ENCODE measurements at places on chromosomes 16 and 17.

DNA sequence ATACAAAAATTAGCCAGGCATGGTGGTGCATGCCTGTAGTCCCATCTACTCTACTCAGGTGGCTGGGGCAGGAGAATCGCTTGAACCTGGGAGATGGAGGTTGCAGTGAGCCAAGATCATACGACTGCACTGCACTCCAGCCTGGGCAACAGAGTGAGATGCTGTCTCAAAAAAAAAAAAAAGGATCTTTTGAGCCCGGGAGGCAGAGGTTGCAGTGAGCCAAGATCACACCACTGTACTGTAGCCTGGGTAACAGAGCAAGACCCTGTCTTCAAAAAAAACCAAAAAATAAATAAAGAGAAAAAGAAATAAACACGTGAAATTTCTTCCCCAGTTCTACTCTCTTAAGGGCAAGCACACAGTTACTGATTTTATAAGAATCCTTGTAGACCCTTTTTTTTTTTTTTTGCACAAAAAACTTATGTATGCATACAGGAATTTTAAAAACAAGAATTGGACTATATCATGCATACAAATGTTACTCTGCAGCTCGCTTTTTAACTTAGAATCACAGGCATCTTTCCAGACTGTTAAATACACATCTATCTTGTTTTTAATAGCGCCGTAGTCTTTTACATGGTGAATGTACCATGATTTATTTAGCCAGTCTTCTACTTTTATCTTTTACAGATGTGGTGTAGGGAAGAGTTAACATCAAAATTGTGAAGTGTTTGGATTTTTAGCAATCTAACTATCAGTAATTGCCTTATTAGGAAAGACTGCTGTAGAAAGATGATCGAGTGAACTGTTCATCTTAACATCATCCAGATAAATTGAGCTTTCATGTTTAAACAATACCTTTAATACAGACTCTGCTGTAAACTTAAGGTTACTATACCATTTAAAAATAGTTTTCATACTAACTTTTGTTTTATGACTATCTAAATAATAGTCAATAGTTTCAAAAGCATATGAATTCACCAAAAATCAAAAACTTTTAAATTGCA lies 14.6 kb downstream of the CDH3 start:
- no peak for DNase-seq

DNA sequence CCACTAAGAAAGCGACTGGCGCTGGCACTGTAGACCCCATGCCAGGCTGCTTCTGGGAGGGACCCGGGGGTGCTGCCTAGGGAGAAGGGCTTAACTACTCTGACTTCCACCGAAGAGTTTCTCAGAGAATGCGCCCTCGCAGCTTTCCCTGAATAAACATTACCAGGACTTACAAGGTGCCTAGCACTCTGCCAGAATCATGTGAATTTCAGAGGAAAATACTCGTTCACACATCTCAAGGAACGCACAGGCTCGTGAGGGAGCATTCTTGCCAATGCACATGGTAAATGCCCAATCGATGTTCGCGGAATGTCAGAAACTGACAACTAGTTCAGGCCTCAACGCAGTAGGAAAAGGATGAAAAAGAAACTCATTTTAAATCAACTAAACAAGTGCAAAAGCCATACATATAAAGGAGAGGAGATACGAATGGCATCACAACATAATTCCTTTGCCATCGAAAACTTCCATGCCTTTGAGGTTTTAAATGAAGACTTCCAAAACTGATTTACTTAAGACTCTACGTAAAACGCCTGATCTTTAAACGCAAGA lies 999 bp downstream of the CMC2 start:
- DNase-seq: peak; percentile 2

- DNase-seq: no peak
Observed at GRCh38 chr17:10652984-10653659, 4.0 kb downstream of the MYH3 start.

DNA sequence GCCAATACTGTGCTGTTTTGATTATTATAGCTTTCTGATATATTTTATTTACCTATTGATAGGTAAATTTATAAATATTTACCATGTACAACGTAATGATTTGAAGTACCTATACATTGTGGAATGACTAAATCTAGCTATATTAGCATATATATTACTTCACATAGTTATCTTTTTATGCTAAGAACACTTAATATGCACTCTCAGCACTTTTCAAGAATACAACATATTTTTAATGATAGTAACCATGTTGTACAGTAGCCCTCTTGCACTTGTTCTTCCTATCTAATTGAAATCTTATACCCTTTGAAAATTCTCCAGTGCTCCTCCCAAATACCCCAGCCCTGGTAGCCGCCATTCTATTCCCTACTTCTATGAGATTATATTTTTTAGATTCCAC lies 604.0 kb upstream of the KIF2B start:
- no peak for DNase-seq

GRCh38 chr17:78427140-78427539 lies 48.7 kb downstream of the PGS1 start:
- no peak for DNase-seq

DNA sequence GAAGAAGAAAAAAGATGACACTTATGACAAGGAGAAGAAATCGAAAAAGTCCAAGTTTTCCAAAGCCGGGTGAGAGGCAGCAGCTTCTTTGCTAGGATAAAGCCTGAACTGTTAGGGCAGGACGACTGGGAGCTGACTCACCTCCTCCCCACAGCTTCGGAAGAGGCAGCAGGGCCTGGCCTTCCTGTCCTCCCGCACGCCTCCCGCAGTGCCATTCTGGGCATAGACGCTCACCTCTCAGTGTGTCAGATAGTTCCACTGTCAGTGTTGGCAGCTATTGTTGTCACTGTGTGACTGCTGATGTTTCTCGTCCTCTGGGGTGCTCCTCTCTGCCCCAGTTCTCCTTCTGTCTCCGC lies 12.6 kb downstream of the UBN1 start:
- no peak for DNase-seq

- no peak for DNase-seq
Observed at GRCh38 chr16:17633181-17633951, 162.6 kb upstream of the XYLT1 start.

- DNase-seq: no peak
Observed at GRCh38 chr17:69064476-69064875, 3.7 kb upstream of the ABCA9 start.

DNA sequence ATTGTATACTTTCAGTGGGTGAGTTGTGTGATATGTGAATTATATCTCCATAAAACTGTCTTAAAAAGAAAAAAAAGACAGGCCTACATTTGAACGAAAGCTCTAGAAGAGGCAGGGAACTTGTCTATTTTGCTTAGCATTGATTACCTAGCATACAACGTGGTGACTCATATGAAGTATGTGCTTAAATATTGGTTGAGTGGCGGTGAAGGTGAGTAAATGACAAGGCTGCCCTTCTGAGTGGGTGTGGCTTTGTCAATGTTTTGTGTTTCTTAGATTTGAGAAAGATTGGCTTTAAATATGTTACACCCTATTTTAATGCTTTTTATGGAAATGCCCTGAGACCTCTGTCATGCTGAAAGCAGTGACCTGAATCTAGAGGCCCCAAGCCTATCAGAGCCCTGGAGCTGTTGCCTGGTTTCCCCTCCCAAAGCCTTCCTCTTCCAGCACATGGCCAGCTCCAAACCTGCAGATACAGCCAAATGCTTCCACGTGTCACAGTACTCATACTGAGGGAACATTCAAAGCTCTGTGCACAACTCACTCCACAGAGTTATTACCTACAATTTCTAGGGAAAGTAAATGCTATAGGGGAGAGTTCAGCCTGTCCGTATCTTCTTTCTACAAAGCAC lies 260.0 kb downstream of the PHKB start:
- no peak for DNase-seq

- no peak for DNase-seq
Observed at GRCh38 chr17:66126231-66126630, 65.7 kb downstream of the CEP112 start.

DNA sequence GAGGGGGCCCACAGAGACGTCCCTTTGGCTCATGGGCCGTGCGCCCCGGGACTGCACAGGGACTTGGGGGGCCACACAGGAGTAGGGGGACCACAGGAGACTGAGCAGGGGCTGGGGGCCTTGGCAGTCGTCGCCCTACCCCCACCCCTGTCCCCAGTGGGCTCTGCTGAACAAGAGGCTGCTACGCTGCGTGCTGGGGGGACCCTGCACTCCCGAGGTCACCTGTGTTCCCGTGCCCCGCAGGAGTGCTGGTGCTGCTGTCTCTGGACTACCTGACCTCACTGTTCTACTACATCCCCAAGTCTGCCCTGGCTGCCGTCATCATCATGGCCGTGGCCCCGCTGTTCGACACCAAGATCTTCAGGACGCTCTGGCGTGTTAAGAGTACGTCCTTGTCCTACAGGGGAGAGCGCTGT lies 14.4 kb upstream of the RNF213 start:
- DNase-seq: no peak

- peak; percentile 52 for DNase-seq
Observed at GRCh38 chr16:48014349-48015135, 141.3 kb downstream of the ABCC12 start.

DNA sequence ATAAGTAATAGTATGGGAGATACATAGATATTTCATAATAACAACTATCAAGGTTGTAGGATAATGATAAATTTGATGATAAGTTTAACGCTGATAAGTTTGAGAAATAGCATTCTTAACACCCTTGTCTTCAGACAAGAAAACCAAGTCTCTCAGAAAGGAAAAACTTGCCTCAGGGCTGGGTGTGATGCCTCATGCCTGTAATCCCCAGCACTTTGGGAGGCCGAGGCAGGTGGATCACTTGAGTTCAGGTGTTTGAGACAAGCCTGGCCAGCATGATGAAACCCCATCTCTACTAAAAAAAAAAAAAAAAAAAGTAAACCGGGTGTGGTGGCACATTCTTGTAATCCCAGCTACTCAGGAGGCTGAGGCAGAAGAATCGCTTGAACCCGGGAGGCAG lies 90.7 kb downstream of the SHISA9 start:
- no peak for DNase-seq

- no peak for DNase-seq
Observed at GRCh38 chr16:4855371-4855770, 8.1 kb downstream of the UBN1 start.

DNA sequence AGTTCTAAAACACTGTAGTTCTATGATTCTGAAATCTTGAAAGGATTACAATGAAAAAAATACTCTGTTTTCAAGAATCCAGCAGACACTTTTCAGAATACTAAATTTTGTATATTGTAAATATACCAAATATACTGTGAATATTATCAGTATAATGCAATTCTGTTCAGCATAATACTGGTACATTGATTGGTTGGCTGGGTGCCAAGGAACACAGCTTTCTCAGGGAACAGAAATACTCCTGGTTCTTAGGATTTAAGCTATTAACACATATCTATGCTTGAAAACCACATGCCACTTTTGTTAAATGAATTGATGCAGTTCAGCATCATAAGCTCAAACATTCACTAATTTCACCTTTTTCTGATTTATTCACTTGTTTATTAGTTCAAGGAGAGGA lies 2.5 kb upstream of the GINS3 start:
- DNase-seq: no peak

DNA sequence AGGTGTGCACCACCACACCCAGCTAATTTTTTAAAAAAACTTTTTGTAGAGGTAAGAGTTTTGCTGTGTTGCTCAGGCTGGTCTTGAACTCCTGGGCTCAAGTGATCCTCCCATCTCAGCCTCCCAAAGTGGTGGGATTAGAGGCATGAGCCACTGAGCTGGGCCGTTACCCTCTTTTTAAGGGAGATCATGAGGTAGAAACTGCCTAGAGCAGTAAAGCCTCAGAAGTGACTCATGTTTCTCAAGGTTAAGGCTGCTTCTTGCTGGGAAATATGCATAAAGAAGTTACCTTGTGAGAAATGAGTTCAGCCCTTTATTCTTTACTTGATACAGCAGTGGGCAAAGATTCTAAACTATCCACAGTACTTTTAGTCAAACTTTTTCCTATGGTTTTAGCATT lies 38.2 kb downstream of the GRB2 start:
- DNase-seq: no peak

- DNase-seq: no peak
Observed at GRCh38 chr17:41615454-41615853, 2.9 kb upstream of the KRT16 start.

- DNase-seq: no peak
Observed at GRCh38 chr16:15418206-15418605, 16.2 kb upstream of the BMERB1 start.

DNA sequence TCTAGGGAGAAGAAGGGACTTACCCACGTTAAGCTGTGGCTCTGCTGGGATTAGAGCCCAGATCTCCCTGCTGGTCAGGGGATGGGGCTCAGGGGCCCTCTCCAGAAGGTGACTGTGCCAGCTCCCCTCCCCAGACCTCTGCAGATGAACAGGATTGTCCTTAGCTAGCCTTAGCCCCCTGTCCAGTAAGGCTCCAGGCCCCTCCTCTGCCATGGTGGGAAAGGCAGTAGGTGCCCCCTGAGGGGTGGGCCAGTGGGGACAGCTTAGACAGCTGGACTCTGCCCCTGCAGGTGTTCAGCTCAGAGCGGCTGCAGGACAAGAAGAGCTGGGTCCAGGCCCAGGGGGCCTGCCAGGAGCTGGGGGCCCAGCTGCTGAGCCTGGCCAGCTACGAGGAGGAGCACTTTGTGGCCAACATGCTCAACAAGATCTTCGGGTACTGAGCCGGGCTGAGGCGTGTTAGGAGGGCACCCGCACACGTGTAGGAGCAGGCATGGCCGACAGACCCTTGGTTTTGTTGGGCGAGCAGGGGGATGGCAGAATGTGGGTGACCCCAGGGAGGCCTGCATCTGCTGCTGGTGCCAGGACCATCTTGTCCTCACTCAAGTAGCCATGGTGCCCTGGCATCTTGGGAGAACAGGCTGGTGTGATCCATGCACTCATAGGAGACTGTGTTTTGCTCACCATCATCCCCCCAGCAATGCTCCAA lies 50.9 kb downstream of the MRC2 start:
- no peak for DNase-seq

DNA sequence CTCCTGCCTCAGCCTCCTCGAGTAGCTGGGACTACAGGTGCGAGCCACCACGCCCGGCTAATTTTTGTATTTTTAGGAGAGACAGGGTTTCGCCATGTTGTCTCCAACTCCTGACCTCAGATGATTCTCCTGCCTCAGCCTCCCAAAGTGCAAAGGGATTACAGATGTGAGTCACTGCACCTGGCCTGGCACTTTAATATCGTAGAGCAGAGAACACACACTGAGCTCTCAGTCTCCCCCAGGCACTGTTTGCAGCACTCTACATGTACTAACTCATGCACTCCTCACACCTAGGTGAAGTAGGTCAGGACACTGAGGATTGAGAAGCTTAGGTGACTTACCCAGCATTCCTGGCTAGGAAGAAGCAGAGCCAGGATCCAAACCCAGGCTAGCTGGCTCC lies 15.0 kb downstream of the C17orf100 start:
- no peak for DNase-seq

- DNase-seq: peak; percentile 65
Observed at GRCh38 chr16:9843424-9844018, 338.7 kb downstream of the GRIN2A start.
